ENCODE measurements at places on chromosomes 1 and 21.

- no peak for DNase-seq
These were observed 179.7 kb upstream of the ST6GALNAC5 start for GRCh38 chr1:76687307-76688175.

GRCh38 chr1:222234351-222234750 is 313.6 kb downstream of the HHIPL2 start:
- DNase-seq, result no peak

GRCh38 chr1:211724687-211725196 is 49.3 kb upstream of the NEK2 start:
- no peak for DNase-seq

DNA sequence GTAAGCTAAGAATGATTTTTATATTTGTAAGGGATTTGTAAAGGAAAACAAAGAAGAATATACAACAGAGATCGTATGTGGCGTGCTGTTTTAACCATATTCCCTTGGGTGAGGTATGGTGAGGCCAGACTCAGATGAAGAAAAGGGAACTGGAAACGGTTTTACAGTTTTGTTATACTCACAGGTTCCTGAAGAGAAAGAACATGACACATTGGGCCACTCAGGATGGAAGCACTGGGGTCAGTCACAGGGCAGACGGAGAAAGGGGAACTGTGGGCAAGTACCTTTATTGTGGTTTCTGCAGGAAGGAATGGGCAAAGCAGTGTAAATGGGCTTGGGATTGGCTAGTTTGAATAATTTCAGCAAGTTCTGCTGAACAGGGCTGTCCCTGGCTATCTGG is 177.4 kb downstream of the LBR start:
- DNase-seq, result no peak

GRCh38 chr1:52926864-52927211 is 238 bp upstream of the SCP2 start:
- no peak for DNase-seq

DNA sequence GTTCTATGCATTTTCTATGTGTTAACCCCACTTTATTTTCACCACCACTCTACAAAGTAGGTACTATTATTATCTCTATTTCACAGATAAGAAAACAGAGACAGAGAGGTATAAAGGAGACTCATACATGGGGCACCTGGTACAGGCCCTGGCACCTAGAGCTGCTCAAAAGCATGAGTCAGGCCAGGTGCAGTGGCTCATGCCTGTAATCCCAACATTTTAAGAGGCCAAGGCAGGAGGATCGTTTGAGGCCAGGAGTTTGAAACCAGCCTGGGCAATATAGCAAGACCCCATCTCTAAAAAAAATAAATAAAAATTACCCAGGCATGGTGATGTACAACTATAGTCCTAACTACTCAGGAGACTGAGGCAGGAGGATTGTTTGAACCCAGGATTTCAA is 35.8 kb downstream of the GLIS1 start:
- no peak for DNase-seq

DNA sequence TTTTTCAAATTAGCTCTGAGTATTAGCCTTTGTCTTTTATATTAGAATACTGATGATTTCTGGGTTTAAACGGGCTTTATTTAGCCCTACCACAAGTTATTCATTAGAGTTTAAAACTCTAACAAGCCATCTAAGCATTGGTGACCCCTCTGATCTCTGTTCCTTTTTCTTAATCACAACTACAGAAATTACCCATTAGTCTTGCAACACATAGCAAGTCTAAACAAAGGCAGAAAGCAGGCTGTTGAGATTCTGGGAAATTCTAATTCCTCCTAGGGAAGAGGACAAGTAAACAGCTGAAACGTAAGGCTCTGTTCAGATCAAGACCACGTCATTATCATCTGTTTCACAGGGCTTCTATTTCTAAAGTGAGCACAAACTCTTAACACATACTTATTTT is 491.2 kb upstream of the ZRANB2 start:
- DNase-seq, result no peak

DNA sequence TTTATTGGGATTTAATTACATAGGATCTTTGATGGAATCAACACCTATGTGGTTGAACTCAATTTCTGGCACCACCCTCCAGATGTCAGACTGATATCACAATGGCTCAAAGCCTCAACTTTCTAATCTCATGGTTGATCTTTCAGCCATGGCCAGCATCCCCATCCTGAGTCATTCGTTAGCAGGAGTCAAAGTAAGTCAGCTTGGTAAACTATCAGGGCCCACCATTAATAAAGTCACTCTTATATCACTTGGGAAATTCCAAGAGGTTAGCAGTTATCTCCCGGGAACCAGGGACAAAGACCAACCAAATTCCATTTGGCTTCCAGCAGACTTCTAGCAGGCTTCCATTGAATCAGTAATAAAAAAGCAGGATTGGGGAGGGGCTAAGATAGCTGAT is 50.7 kb upstream of the TNFSF4 start:
- DNase-seq, result no peak

GRCh38 chr1:19186001-19186400 is 24.1 kb downstream of the UBR4 start:
- DNase-seq, result no peak

DNA sequence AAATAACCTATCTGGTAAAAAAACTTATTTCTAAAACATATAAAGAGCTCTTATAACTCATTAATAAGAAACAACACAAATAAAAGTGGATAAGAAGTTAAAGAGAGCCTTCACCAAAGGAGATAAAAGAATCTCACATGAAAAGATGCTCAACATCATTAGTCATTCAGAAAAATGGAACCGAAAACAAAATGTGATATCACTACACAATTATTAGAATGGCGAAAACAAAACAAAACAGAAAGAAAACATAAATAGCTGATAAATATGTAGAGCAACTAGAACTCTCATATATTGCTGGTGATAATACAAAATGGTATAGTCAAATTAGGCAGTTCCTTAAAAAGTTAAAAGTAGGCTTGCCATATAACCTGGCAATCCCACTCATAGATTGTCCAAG is 1109.3 kb downstream of the PLA2G4A start:
- DNase-seq, result no peak

- no peak for DNase-seq
These were observed 105.6 kb downstream of the PLPP3 start for GRCh38 chr1:56473582-56474270.

GRCh38 chr1:199010933-199011332 is 372.1 kb downstream of the PTPRC start:
- DNase-seq, result no peak

DNA sequence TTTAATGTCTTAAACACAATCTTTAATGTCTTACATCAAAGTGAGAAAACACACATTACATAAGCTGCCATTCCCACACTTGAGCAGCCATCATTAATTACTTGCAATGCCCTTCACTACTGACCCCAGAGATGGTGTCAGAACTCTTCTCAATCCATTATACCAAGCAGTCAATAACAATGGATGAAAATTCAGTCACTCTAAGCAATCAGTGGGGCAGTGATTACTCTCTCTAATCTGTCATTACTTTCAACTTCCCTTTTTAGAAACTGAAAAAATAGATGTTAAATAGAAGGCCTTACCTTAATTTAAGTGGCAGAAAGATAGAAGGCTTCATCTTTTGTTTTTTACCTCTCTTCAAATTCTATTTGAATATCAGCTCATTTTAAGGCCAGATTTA is 9.7 kb upstream of the FRRS1 start:
- DNase-seq, result no peak

GRCh38 chr1:107004421-107004820 is 52.1 kb upstream of the PRMT6 start:
- DNase-seq, result peak; percentile 22

DNA sequence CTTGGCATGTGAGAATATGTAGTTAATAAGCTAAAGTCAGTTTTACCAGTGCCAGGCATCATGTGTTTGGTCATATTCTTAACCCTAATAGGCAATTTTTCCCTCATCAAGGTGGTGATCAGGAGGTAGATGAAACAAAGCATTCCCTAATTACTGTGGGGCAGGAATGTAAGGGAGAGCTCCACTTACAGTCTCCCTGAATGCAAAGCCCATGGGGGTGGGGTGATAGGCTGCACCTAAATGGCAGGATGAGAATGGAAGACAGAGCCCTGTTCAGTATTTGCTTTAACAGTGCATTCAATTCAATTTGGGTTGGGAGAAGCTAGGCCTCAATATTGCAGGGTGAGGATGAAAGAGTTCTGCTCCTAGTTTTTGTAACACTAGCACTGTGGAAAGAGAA is 23.4 kb downstream of the ZNF678 start:
- no peak for DNase-seq

DNA sequence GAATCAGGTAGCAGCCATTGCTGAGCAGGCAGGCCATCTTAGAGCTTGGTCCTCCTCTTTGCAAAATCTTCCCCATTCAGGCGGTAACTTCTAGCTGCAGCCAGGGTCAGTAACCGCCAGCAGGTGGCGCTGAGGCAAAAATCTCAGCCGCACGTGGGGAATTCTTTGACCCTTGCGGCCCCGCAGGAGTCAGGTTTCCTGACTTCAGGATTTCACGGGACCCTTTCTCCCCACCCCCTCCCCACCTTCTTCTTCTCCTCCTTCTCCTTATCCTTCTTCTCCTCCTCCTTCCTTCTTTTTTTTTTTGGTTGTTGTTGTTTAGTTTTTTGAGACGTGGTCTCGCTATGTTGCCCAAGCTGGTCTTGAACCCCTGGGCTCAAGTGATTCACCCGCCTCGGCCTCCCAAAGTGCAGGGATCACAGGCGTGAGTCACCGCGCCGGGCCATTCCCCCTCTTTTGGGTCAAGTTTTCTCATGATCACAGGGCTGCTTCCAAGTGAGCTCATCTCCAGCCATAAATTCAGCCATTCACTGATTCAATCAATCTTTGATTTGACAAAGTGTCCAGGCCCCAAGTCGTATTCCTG is 33.4 kb upstream of the TENT5B start:
- DNase-seq, result peak; percentile 38

DNA sequence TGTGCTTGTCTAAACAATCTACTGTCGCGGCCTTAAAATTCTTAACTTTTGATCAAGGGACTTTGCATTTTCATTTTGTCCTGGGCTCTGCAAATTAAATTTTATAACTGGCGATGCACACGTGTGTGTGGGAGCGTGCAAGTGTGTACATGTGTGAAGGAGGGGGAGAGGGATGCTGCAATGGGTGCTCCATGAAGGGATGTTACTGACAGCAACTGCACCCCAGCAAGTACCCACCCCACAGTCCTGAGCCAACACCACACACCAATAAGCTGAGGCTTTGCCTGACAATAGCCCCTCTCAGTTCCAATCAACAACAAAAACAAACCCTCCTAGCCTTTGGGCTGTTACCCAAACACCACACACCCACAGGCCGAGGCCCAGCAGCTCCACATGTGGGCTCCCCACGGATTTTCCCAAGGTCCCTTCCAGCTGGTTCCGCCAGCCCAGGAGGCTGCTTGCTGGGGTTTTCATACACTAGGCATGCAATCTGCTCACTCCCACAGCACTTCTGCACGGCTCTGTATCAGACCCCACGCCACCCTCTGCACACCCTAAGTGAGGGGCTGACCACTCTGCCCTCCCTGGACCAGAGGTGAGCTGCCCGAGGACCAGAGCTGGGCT is 32.8 kb upstream of the IFFO2 start:
- no peak for DNase-seq

- DNase-seq, result peak; percentile 84
These were observed 55.5 kb downstream of the FOXO6 start for GRCh38 chr1:41416552-41417334.

DNA sequence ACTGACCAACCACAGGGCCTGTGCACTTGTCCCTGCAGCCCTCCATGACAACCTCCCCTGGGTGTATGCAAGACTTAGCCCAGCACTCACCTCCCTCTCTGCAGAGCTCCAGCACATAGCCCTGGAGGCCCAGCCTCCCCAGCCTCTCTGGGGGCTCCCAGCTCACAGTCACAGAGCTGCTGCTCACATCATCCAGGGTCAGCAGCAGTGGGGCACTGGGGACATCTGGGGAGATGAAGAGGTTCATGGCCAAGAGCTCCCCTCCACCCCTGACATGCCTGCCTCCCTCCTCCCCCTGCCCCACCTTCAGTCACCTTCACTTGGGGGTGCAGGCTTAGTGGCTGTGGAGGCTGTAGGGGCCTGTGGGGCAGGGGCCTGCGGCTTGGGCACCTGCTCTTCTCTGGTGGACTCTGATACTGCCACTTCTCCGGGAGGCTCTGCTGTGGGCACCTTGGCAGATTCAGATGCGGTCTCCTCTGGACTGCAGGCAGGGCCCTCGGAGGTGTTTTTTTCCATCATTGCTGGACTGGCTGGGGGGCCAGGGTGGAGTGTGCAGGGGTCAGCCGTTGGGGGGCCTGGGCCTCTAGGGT is at the start of gene MYBPH:
Gene MYBPH (minus strand): TSS at position 590 of the 590 bp plus-strand sequence. CDS start 71 bp downstream, at position 519.
- no peak for DNase-seq

DNA sequence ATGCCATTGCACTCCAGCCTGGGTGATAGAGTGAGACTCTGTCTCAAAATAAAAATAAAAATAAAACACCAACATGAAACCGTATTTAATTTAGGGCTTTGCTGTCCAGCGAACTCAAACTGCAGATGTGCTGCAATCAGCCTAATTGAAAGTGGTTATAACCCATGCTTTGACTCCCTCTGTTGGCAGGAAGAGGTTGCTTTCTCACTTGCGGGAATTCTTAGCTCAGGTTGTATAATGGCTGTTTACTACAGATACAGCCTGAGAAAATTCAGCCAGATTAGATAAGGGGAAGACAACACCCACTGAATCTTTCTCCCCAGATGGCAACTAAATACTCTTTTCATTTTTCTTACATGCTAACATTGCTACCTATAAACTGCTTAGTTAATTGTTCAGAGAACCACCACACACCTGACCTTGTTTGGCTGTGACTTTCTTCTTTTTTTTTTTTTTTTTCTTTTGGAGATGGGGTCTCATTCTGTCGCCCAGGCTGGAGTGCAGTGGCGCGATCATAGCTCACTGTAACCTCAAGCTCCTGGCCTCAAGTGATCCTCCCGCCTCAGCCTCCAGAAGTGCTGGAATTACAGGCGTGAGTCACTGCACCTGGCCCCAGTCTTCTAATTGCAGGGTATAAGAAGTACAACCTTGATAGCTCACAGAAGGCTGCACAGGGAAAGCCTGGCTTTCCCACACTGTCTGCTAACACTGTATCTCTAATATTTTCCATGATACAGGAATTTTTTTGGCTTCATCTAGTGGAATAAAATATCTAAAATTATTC is 34.6 kb downstream of the DNTTIP2 start:
- peak; percentile 68 for DNase-seq

DNA sequence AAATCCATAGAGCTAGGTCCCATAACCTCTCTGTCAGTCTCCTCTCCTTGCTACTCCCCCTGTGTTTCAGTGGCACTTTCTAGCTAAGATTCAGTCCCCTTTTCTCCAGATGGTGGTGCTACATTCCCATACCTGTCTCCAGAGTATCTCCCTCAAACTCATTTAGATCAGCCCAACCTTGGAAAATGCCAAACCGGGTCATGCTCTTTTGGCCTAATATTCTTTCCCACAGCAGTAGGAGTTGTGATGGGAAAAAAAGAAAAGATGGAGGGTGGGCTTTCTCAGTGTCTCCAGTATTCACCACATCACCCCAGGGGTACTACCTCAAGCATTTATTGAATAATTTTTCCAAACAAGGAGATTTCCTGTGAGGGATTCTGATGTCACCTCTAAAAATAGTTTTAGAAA is 3.2 kb upstream of the RXFP4 start:
- DNase-seq, result peak; percentile 71

Data from H4 (cell line).